ENCODE measurements at places on chromosomes 13 and 19.
A peak's percentile ranks its signal among the peaks of the same experiment; 100 is the strongest.

DNA sequence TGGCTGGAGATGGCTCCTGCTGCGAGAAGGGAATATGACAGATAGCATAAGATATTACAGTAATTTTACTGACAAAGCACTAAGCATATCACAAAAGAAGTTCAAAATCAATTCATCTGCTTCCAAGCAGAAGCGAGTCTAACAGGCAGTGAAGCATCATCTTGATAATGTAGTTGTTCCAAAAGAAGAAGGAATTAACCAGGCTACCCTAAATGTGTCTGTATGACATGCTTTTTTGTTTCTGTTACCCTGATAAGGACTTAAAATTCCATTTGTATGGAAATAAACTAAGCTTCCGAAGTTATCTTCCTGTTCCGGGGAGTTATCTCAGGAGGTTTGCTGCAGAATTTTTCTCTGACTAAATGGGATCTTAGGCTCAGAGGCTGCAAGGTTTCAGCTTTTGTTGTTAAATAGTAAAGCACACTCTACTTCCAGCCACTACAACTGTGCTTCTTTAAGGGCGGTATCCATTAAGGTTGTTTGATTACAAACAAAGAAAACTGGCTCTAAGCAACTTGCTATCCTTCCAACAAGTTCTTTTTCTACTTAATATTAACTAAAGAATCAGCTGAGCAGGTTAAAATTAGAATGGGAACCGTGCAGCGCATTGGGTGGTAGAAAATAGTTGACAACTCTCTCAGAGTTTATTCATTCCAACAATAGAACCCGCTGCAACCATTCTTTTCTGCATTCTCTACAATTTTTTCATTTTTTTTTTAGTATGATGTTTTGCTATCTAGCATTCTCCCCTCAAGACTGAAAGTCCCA is 607.3 kb downstream of the UQCRFS1 start:
- no peak for DNase-seq

- DNase-seq, result no peak
Observed at GRCh38 chr19:40523322-40524047, 53.2 kb upstream of the SHKBP1 start.

- no peak for DNase-seq
Observed at GRCh38 chr13:103730407-103730806, 664.2 kb upstream of the SLC10A2 start.

DNA sequence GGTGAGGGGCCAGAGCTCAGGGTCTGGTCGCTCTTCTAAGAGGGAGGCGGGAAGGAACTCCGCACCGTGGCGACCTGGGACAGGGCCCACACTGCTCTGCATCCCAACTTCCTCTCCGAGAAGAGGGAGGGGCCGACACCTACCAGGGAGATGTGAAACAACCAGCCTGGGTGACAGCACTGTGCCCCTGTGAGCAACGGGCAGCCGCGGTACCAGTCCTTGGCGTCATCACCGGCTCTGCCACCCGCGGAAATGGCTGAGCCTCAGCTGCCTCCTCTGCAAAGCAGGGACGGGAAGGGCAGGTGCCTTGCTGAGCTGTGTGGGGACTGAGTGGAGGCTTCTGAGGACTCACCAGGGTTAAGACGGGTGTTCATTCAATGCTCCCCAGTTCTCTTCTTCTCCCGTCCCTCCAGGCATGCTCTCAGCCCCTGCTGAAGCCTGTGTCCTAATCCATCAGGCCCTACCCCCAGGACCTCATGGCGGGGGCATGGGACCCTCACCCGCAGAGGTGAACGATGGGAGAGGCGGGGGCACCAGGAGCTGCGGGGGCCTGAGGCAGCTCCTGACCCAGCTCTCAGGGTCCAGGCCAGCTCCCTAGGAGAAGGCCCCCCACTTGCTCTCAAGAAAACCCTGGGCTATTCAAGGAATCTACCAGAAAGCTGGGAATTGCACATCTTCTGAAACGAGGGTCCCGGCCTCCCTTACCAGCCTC is 9.3 kb downstream of the ZNF787 start:
- DNase-seq, result peak; percentile 10

- no peak for DNase-seq
Observed at GRCh38 chr13:34153428-34154180, 335.7 kb downstream of the RFC3 start.

- DNase-seq, result no peak
Observed at GRCh38 chr13:41601718-41602445, 144.5 kb downstream of the RGCC start.

DNA sequence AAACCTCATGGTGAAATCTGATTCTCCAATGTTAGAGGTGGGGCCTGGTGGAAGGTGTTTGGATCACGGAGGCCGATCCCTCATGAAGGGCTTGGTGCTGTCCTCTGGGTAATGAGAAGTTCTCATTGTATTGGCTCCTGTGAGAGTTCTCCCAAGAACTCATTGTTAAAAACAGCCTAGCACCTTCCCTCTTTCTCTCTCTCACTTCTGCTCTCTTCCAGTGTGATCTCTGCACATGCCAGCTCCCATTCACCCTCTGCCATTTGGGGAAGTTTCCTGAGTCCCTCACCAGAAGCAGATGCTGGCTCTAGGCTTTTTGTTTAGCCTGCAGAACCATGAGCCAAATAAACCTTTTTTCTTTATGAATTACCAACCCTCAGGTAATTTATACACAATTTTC is 3.1 kb upstream of the SUCLA2 start:
- no peak for DNase-seq

DNA sequence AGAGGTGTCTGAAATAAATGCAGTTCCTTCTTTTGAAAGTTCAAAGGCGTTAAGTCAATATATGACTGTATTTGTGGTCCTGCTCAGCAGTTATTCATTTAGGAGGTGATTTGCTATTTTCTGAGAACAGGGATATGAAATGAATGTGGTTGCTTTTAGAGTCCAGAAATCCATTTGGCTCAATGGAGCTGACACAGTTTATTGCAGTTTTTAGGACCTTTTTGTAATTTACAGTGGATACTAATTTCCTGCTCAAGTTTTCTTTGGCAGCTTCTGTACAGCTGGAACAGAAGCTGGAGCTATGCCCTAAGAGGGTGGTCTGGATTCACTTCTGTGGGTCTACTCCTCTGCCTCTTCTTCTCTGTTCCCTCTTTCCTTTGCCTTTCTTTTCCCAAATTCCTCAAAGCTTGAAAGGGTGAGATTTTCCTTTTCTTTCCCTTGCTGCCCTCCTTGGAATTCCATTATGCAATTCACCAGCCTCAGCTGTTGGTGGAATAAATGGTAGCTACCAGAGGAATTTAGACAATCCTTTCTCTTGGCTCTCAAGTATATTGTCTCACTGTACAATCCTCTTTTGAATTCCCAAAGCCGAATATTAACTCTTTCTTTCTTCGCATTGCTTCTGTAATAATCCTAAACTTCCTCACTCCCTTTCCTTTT is 39.9 kb downstream of the ITGBL1 start:
- DNase-seq, result no peak

DNA sequence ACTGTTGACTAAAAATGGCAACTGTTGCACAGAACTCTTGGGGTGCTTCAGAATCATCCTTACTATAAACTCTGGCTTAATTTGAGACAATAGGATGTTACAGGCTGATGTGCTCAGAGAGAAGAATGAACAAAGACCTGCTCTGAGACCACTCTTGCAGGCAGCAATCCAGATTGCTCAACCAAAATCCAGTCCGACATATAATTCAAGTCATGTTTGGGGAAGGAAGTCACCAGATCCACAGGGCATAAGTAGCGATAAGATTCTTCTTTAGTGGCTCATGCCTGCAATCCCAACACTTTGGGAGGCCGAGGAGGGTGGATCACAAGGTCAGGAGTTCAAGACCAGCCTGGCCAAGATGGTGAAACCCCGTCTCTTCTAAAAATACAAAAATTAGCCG is 20.6 kb downstream of the MTMR6 start:
- DNase-seq, result no peak

- DNase-seq, result no peak
Observed at GRCh38 chr13:96744367-96745331, 249.6 kb downstream of the OXGR1 start.

- DNase-seq, result peak; percentile 21
Observed at GRCh38 chr19:11138601-11139300, 16.8 kb downstream of the SPC24 start.

DNA sequence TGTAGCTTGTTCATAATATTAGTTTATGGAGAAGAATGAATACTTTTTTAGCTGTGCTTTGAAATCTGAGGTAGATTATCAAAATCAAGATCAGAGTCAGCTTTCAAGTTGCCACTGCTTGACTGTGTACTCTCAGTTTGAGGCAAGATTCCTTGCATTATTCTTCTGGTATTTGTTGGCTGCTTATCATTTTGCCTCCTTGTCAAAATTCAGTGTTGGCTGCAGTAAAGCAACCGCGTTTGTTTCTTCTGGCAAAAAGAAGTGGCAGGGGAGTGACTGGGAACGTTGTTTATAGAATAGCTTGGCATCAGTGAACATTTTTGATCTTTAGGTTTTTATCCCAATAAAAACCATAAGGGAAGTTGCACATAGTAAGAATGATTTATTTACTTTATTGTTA is 419.3 kb upstream of the GPC6 start:
- DNase-seq, result no peak

GRCh38 chr13:20053891-20054290 is 95.4 kb downstream of the ZMYM2 start:
- no peak for DNase-seq

- DNase-seq, result no peak
Observed at GRCh38 chr13:106616729-106617128, 48.8 kb upstream of the ARGLU1 start.

GRCh38 chr13:42380420-42381164 is 108.6 kb downstream of the AKAP11 start:
- no peak for DNase-seq

GRCh38 chr13:99265821-99266426 is 7.7 kb upstream of the GPR18 start:
- peak; percentile 58 for DNase-seq

- DNase-seq, result no peak
Observed at GRCh38 chr13:28475916-28476725, 18.8 kb downstream of the FLT1 start.

GRCh38 chr19:16037424-16038195 is 38.7 kb upstream of the TPM4 start:
- DNase-seq, result no peak

GRCh38 chr19:54254195-54254906 is 2.7 kb downstream of the LILRB5 start:
- no peak for DNase-seq

All from hippocampal formation (tissue), 2 donors.